ENCODE measurements at places on chromosomes 12 and 14.

DNA sequence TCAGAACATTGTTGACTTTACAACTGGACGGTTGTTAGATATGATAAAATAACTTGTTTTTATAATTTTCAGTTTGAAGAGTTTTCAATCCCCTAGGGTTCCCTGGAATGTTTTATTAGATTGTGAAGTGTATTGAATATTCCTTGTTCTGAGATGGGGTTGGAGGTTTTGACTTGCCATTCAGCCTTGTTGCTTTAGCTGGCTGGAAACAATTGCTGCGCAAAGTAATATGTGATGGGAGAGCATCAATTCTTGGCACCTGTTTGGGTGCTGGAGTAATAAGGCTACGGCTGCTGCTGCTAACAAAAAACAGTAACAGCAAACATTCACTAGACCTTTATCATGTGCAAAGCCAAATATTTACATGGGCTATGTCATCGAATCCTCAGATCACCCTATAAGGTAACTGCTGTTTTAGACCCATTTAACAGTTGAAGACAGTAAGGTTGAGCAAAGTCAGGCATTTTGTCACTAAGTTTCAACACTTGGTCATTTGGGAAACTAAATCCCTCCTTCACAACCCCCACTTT, 241.0 kb upstream of the TBX3 start:
- no peak for DNase-seq

- no peak for DNase-seq
Measured at GRCh38 chr14:23377573-23378563, 1.0 kb downstream of the CMTM5 start.

GRCh38 chr12:32533971-32534590, 134.7 kb downstream of the FGD4 start:
- no peak for DNase-seq

GRCh38 chr12:43267818-43268217, 284.2 kb downstream of the ADAMTS20 start:
- DNase-seq, result no peak

DNA sequence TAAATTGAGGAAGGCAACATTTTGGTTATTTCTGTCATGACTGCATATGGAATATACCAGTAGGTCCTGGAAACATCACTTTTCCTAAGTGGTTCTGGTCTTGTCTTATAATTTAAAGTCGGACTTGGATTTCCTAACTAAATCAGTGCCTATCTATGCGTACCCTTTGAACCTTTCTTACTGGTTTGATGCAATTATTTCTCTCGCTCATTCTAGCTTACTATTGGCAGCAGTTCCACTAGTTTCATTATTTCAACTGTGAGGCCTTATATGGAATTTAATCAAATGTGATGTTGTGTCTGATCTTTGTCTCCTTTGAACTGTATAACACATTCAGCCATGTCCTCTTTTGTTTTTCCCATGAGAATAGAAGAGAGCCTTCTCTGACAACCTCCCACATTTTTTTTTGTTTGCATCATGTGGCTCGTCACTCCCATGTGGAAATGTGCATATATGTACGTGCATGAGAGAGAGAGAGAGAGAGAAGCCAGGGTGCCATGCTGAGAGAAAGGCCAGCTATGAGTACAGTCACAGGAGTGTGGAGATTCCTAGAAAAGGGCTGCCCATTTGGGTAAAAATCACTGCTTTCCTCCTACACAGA, 48.0 kb downstream of the AKAP6 start:
- DNase-seq, result no peak

GRCh38 chr14:69570836-69571330, 3.8 kb downstream of the CCDC177 start:
- DNase-seq, result no peak

GRCh38 chr12:45429831-45430230, 213.9 kb downstream of the ANO6 start:
- no peak for DNase-seq

DNA sequence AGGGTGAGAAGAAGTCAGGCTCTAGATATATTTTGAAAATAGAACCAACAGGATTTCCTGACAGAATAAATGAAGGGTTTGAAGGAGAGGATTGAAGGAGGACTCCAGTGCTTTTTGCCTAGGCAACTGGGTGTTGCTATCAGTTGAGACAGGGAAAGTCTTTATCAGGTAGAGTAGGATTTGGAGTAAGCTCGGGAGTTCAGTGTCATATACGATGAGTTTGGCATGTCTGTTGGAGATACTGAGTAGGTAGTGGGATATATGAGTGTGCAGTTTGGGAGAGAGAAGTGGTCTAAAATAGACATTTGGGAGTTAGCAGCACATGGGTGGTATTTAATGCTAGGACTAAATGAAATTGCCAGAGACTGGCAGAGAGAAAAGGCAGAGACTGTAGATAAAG, 141.2 kb downstream of the SAMD4A start:
- no peak for DNase-seq

DNA sequence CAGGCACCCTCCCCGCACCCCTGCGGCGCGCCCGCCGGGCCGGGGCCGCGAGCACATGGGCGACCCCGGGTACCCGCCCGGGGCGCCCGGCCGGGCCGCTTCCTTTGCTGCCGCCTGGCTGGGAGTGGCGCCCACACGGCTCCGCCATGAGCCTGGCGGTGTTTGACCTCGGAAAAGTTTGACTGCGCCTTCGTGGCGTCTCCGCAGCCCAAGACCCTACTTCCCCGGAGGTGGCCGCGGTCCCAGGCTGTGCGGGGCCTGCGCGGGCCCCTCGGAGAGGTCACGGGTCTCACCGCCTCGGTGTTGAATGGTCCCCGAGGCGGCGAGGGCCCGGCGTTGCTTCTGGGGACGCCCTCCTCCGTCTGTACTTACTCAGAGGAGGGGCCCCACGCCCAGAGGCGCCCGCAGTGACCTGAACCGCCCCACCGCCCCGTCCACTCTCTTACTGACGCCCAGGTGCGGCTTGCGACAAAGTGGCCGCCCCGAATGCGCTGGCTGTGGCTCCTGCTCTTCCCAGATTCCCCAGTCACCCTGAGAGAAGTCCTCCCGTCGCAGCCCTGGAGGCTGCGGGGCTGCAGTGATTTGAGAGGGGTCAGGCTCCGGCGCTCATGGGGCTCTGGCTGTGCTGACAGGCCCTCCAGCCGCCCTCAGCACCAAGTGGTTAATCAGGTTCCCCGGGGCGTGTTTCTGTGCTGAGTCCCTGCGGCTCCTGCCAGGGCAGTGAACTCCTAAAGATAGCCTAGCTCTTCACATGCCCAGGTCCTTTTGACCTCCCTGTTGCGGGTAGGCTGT, 5.8 kb downstream of the KMT5A start:
- DNase-seq, result no peak

GRCh38 chr14:104235686-104236085, 97.3 kb downstream of the KIF26A start:
- no peak for DNase-seq

DNA sequence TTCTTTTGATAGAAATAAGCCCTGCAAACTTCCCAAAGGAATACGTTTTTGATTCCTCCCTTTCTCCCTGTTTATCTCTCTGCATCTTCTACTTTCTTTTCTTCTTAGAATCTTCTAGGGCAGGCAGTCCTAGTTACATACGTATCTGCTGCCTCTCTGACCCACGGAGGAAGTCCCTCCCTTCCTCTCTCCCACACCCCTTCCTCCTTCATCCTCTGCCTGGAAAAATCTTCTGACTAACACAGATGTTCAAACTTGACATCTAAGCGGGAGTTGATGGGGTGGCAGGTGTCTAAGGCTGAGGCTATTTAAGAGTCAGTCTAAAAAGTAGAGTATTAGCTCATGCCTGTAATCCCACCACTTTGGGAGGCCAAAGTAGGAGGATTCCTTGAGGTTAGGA, 88.6 kb downstream of the MAP1LC3B2 start:
- no peak for DNase-seq

DNA sequence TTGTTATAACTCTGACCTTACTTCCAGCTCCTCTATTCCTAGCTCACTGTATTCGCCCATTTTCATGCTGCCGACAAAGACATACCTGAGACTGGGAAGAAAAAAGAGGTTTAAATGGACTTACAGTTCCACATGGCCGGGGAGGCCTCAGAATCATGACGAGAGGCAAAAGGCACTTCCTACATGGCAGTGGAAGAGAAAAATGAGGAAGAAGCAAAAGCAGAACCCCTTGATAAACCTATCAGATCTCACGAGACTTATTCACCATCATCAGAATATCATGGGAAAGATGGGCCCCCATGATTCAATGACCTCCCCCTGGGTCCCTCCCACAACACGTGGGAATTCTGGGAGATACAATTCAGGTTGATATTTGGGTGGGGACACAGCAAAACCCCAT, 14.5 kb upstream of the PHC1 start:
- DNase-seq, result no peak

Data from NCI-H1417 treated with DMSO at 0.1 percent for 48 hours (cell line).